ENCODE measurements at places on chromosomes 7 and 10.

- no peak for DNase-seq
Observed at GRCh38 chr7:158765020-158765419, 60.4 kb upstream of the NCAPG2 start.

GRCh38 chr10:44978570-44979280, at the start of gene DEPP1:
Gene DEPP1, minus strand, starts transcription at chr10:44978809. Its CDS starts 779 bp downstream, at chr10:44978030.
- DNase-seq, result no peak

GRCh38 chr10:53699684-53700083, 927.1 kb upstream of the MBL2 start:
- DNase-seq, result no peak

- DNase-seq, result no peak
Observed at GRCh38 chr10:92003258-92003657, 79.7 kb downstream of the BTAF1 start.

DNA sequence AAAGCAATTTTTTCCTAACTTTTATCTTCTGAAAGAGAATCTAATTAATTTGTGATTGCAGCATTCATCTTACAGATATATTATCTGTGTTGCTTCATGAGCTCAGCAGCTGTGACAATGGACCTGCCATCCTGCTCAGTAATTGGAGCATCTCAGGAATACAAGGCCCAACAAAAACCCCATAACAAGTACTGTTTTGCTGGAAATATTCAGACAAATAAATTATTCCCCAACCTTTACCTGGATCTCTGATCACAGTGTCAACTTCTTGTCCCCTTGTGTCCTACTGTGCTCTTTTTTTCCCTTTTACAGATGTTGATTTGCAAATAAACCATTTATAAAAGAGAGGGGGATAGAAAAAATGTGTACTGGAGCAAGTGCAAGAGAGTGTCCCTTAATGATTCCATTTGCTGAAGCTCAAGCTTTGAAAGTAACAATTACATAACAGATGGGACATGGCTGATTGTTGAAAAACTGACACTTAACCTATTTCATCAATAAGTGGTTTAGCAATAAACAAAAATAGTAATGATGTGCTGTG, 1063.4 kb upstream of the GHITM start:
- DNase-seq, result no peak

DNA sequence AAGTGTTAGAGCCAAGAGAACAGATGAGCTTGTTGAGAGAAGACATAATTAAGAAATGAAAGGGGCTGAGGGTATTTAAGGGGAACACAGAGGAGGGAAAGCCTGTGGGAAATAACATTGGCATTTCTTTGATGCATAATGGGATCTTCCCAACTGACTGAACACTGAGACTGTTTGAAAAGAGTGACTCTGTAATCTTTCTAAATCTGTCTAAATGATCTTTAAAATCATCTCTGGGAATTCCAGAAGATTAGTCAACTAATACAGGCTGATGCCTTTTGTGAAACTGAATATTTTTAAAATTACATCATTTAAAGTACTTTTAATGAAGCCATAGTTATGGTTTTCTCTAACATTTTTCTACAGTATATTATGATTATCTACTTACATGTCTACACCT, 17.4 kb upstream of the SLC35G1 start:
- DNase-seq, result no peak

GRCh38 chr7:39197831-39198230, 220.1 kb downstream of the POU6F2 start:
- DNase-seq, result no peak

DNA sequence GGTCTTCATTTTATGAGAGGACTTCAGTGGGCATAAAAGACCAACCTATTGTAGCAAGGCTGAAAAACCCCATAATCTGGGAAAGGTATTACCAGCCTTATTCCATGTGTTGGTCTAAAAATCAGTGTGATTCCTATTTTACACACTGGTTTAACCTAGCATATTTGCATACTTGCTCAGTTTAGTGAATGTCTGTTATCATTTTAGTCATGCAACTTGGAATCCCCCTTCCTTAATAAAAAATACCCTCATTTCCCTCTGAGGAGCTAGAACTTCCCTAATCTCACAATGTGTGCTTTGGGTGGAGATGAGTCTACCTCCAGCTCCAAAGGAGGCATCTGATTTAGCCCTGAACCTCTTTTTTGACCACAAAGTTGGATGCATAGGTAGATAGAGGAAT, 312.8 kb upstream of the SORCS1 start:
- no peak for DNase-seq

DNA sequence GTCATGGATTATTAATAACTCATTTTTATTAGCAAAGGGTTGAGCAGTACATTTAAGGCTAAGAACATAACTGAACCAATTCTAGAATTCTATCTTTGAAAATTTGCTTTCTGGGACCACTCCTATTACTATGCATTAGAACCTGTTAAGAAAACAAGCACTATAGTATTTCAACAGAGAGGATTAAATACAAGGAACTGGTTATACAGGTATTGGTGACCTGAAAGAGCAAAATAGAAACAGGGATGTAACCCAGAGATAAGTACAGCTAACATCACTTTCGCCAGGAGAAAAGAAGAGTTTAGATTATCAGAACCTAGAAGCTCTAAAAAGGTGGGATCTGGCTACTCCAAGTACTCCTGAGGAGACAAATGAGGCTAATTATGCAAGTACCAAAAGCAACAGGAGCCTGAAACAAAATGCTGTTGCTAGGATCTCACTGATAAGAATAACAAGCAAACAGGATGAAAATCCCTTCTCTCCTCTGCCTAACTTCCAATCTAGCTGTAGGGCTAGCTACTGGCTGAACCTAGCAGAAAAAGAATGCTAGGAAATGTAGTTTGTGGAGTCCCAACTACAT, 32.1 kb upstream of the ELAPOR2 start:
- no peak for DNase-seq

- no peak for DNase-seq
Observed at GRCh38 chr7:42012786-42013360, 224.1 kb downstream of the GLI3 start.
